ENCODE measurements at places on chromosomes 11 and 22.

DNA sequence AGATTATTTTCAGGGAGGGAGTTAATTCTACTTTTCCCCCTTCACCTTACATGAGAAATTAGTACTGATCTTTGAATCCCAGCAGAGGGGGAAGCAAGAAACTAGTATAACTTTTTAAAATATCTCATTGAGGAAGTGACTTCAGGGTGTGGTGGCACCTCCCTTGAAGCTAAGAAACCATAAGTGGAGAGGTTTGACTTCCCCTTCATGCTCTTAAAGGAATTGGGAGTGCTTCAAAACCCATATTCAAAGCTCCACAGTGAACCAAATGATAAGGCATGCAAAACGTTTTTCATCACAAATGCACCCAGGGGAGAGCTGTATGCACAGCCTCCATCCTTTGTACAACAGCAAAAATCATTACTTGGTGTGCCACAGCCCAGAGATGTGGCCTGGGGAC lies 540 bp downstream of the MS4A14 start:
- DNase-seq, result no peak

GRCh38 chr11:131483453-131483852 lies 113.0 kb downstream of the NTM start:
- DNase-seq, result no peak

- DNase-seq, result peak; percentile 60
Measured at GRCh38 chr11:116948391-116948790, 111.0 kb upstream of the APOA1 start.

- no peak for DNase-seq
Measured at GRCh38 chr11:95944623-95945022, 20.7 kb upstream of the MTMR2 start.

DNA sequence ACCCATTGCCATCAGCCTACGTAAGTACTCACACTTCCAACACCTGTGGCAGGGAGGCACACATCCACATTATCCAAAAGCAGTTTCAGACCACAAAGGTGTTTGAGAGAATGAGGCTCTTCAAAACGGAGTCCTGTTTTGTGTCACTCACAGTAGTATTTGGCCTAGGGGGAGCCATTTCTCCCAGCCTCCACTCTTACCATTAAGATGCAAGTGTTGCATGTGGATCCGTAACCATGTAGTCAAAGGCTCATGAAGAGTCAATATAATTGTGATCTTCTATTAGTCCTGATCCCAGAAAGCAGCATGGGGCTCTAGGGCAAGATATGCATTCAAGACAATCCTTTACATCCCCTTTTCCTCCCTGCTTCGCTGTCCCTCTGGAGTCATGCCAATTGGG lies 41.5 kb downstream of the IL10RA start:
- no peak for DNase-seq

DNA sequence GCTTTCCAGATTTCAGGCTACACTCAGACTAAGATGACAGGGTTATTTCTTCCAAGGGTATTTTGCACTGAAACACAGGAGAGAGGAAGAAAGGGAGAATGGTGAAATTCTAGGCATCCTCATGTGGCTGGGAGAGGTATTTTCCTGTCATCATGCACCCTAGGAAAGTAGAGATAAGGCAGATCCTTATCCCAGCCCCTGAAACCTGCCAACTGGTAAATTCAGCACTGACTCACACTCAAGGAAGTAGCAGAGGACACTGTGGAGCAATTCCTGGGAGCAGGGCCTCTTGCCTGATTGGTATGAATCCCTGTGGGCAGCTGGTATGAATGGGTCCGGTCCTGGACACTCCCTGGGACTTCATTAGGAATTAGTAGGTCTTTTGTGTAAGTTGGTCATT lies 37.6 kb upstream of the SLC5A1 start:
- no peak for DNase-seq

GRCh38 chr11:106369224-106369623 lies 291.8 kb downstream of the AASDHPPT start:
- no peak for DNase-seq

DNA sequence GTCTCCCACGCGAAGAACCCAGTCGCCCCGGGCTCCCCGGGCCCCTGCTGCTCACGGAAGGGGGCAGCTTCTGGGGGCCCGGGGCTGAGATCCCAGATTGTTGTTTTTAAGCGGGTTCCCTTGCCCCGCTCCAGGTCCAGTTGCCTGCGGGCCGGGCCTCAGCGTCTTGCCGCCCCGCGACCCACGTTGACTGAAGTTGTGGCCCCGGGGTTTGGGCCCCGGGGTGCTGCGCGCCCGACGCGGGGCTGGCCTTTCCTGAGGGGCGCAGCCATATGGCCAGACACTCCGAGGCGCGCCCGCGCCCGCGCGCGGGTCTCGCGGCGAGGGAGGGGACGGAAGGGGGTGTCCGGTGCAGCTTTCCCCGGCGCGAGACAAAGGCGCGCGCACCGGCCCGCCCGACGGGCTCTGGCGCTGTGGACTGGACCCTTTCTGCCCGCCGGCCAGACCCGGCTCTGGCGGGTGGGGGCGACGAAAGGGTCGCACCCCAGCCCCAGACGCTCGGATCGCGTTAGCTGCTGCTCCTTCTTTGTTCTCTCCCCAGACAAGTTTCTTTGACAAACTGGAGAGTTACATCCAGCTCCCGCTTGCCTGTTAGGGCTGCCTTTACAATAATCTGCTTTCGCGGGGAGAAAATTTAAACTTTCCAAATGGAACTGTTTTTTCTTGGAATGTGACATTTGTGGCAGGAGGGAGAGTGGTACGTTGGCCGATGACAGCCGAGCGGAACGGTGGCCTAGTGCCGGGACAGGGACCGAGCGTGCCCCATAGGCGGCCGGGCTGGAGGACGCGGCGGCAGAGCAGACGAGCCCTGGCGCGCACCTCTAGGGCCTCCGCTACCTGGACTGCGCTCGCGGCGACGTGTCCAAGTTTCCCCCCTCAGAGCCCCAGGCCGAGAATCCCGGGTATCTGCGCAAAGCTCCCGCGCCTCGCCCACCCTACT lies 716 bp downstream of the AMOTL1 start:
- peak; percentile 12 for DNase-seq

DNA sequence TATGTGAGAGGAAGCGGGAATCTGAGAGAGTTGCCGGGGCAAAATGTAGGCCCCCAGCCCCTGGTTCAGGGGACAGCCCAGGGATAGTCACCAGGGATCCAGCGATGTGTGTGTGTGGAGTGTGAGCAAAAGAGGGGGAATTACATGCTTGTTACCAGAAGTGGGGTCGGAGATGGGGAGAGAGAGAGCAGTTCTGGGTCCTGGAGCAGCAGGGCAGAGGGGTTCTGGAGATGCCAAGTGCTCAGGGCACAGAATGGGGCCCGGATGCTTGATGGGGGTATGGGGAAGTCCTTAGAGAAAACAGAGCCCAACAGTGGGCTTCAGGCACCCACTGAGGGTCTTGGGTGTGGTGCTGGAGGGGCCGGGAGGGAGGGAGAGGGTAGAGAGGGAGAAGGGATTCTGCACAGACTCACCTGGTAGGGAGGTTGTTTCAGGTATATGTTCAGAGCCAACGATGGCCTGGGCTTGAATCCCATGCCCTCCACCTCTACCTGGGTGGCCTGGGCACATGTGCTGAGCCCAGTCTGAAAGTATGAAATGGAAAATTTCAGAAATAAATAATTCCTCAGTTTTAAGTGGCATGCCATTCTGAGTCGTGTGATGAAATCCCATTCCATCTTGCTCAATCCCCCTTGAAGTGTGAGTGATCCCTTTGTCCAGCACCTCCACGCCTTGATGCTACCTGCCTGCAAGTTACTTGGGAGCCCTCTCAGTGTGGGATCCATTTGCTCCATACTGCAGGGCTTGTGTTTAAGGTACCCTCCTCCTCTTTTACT lies 12.4 kb downstream of the SMIM38 start:
- no peak for DNase-seq

- no peak for DNase-seq
Measured at GRCh38 chr11:69395287-69395686, 86.2 kb upstream of the LINC01488 start.

- peak; percentile 2 for DNase-seq
Measured at GRCh38 chr11:66848671-66849500, 5.6 kb downstream of the RCE1 start.

DNA sequence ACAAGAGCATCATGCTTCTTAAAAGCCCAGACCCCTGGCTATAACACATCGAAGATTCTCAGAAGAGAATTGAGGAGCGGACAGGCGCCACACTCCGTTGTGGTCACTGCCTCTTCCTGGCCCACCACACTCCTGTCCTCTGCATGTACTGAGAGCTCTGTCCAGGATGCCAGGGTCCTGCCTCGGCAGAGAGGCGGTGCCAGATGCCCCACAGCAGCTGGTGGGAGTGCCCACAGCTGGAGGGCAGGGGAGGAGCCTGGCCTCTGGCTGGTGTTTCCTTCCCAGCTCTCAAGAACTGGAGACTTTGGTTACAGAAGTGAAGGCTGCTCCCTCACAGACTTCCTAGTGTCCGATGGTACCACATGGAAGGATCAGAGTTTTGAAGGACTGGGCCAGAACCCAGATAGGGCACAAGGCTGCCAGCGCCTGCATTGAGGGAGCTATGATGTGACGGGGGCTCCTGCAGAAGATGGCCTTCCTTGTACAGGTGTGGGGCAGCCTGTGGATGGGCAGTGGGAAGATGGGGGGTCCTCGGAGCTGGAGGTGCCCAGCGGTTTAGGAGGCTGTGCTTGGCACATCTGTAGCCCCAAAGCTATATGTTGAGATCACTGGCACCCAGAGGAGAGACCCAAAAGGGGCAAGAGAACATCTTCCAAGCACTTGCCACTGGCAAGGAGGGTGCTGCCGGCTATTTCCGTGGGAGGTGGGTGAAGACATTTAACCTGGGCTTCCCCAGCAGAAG lies 19.4 kb downstream of the RSPH14 start:
- no peak for DNase-seq

GRCh38 chr22:39490135-39490798 lies 11.8 kb upstream of the MIEF1 start:
- DNase-seq, result peak; percentile 89

GRCh38 chr11:107699371-107700285 lies 12.2 kb downstream of the SLN start:
- no peak for DNase-seq

GRCh38 chr11:46120346-46121300 lies 631 bp downstream of the PHF21A start:
- DNase-seq, result peak; percentile 31

GRCh38 chr11:35029979-35030682 lies 108.8 kb upstream of the CD44 start:
- peak; percentile 25 for DNase-seq

DNA sequence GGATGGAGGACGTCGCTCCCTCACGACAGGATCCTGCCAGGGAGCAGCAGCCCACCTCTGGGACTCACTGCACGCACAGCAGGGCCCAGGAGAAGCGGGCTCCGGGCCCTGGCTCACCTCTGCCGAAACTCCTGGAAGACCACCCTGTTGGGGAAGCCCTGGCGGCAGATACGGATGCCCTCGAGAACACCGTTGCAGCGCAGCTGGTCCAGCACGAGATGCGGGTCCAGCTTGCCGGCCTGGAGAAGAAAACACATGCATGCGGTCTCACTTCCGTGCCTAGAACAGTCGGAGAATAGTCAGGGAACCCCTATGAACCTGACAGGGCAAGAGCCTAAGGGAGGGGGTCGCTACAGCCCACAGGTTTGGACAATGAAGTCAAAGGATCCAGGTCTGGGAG lies 52.9 kb downstream of the APOL1 start:
- no peak for DNase-seq

GRCh38 chr11:117026593-117027330 lies 71.5 kb downstream of the SIK3 start:
- DNase-seq, result no peak

GRCh38 chr11:11856638-11857037 lies 14.9 kb downstream of the USP47 start:
- DNase-seq, result no peak

GRCh38 chr11:129960216-129961214 lies 42.1 kb downstream of the PRDM10 start:
- DNase-seq, result peak; percentile 40

DNA sequence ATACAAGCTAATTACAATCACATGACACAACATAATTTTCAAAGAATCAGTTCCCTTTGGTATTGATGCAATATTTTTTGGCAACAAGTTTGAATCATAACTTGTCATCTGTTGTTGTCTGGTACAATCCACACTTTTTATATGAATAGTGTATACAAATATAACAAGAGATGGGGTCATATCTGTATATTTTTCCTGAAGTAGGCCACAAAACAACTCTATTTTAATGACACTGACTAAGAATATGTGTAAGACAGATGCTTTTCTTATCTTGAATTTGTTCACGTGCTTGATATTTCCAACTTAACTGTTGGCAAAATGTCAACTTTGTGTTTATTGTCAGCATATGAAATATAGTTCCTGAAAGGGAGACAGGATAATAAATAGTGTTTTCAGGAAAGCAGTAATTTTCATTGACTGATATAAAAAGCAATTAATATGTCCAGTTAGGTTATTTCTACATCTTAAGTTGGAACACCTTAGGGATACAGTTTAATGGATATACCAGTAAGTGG lies 27.9 kb downstream of the NOX4 start:
- no peak for DNase-seq

DNA sequence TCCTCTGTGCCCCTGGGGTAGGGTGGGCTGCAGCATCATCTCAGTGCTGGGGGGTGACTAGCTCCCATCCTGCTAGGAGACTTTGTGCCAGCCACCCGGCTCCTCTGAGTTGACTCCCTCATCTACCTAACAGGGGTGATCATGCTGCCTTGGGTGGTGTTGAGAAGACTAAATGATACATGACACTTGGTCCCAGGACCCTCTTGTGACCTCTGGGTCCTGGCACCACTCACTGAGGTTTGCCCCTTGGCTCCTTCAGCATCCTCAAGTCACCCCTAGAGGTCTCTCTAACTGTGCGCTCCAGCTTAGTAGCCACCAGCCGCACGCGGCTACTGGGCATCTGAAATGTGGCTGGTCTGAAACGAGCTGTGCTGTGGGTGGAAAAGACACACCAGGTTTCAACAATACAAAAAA lies 72.1 kb downstream of the LRRC32 start:
- peak; percentile 31 for DNase-seq

- DNase-seq, result no peak
Measured at GRCh38 chr22:50604256-50605001, 3.8 kb downstream of the MAPK8IP2 start.

- no peak for DNase-seq
Measured at GRCh38 chr11:83827940-83828554, 541.9 kb upstream of the CCDC90B start.

GRCh38 chr22:35973388-35973787 lies 55.2 kb downstream of the RBFOX2 start:
- no peak for DNase-seq

- DNase-seq, result peak; percentile 77
Measured at GRCh38 chr22:43230971-43231723, 44.2 kb upstream of the TTLL12 start.

DNA sequence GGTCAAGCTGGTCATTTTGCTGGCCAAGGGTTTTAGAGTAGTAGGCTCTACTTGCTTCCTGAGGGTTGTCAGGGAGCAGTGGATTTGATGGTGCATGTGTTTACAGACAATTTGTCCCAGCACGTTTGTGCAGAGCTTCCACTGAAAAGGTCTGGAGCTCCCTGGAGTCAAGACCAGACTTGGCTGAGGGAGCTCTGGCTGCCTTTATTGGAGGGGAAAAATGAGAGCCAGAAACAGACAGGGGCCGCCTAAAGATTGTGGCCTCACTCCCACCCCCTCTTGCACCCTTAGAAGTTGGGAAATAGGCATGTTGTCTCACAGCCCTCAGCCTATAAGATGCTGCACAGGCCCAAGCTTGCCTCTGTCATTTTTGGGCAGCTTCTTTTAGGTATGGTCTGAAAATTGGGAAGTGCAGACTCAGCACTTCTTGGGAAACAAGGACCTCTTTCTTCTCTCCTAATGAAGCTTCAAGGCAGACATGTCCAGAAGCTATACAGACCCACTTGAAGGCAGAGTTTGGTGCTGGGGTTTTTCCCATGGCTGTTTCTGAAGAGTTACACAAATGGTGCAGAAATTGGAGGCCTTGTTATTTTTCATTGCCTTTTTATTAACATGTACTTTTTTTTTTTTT lies 55.1 kb downstream of the AMOTL1 start:
- no peak for DNase-seq

- DNase-seq, result no peak
Measured at GRCh38 chr11:74070723-74071492, 62.0 kb upstream of the UCP3 start.

Measured in activated CD4-positive, alpha-beta T cell treated with anti-CD3 and anti-CD28 coated beads for 48 hours (primary cell).